Mucosa of descending colon (tissue), 3 donors: ENCODE measurements at places on chromosomes 1 and 21. TPM values are rescaled to one million over a fixed set of nuclear protein-coding genes. Genes with fewer than 3 reads are reported as not detected.

Gene HPCAL4
- 0.51 TPM for total RNA-seq

Gene ZNF695
- total RNA-seq: 0.66 TPM

Gene TRIM63
- not detected for total RNA-seq

DNA sequence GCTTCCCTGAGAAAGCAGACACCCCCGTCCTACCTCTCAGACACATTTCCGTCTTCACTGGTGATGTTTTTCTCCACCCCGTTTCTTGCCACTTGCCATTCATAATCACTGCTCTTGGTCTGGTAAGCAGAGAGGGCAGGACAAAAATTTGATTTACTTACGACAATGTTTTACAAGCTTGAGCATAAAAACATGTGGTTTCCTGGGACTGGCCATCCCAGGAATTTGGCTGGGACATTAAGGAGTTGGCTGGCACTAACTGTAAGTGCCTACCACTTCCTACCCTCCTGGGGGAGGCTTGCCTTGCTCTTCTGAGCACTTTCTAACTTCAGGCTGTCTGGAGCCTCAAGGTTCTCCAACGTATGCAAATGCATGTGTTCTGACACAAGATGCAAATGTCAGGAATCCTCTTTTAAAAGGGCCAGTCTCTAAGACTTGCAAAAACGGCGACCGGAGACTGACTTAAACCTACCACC lies 24.2 kb downstream of the ZBTB18 start:
- no peak for DNase-seq

GRCh38 chr1:150629115-150629928 lies at the start of gene ENSA:
Gene ENSA, minus strand, starts transcription at chr1:150629612. Its CDS starts 142 bp downstream, at chr1:150629470.
- DNase-seq: peak; percentile 95
